Femur (tissue), 1 donor: ENCODE measurements at places on chromosomes 11 and 22.

DNA sequence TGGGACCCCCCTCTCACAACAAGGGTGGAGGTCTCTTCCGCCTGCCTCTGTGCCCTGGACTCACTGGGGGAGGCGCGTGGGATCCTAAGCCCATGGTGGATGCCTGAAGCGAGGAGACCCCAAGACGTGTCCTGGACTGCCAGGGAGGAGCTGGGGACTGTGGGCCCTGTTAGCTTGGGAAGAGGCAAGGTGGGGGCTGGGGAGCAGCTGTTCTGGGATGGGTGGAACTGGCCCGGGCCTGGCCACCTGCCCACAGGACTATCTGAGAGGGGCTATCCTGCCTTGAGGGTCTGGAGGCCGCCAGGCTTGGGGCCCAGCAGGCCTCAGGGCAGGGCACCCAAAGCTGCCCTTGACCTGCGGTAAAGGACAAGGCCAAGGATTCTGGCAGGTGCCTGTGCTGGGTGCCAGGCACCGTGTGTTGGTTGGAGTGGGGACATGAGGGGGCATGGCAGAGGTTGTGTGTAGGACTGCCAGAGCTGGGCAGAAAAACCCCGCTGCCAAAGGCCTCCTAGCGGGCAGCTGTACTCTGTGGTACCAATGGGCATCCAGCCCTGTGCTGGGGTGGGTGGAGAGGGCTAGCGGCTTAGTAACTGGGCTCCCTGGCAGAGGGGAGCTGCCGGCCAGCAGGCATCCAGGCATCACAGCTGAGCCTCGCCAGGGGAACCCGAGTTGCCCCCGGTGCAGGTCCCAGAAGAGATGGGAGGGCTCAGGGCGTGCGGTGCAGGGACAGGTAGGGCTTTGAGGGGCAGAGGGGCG, 670 bp downstream of the LSP1 start:
- no peak for DNase-seq

- peak; percentile 13 for DNase-seq
Observed at GRCh38 chr11:120134106-120134930, 3.6 kb downstream of the TRIM29 start.

DNA sequence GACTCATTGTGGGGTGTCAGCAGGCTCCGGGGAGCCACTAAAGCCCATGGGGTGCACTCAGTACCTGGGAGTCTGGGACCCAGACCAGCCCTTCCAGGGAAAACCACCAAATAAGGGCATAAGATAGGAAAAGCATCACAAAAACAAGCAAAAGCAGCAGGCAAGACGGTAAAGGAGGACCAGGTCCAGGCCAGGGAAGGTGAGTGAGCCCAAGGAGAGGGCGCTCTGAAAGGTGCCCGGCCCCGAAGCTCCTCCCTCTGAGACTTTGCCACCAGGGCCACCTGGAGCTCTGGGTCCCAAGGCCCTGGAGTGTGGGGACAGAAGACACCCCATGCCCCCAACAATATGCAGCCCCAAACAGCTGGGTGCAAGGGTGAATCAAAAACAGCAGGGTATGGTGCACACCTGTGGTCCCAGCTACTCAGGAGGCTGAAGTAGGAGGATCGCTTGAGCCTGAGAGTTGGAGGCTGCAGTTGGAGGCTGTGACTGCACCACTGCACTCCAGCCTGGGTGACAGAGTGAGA, 5.2 kb upstream of the IL17REL start:
- no peak for DNase-seq

- peak; percentile 60 for DNase-seq
Observed at GRCh38 chr11:111736181-111736590, 30.0 kb downstream of the PPP2R1B start.

DNA sequence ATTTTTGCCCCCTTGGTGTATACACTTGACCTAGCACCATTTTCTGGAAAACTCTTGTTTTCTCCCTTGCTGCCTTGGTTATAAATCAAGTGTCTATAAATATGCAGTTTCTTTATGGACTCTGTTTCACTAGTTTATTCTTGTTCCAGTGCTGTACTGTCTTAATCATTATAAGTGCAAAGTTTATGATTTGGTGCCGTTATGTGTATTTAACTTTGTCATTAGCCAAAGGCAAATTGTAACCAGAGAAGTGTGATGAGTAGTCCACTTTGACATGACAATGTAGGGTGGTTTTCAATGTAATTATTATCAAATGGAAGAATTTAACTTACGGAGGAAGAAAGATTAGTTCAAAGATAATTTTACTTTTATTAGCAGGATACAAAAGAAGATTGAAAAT, 40.3 kb downstream of the SPECC1L start:
- DNase-seq: no peak

DNA sequence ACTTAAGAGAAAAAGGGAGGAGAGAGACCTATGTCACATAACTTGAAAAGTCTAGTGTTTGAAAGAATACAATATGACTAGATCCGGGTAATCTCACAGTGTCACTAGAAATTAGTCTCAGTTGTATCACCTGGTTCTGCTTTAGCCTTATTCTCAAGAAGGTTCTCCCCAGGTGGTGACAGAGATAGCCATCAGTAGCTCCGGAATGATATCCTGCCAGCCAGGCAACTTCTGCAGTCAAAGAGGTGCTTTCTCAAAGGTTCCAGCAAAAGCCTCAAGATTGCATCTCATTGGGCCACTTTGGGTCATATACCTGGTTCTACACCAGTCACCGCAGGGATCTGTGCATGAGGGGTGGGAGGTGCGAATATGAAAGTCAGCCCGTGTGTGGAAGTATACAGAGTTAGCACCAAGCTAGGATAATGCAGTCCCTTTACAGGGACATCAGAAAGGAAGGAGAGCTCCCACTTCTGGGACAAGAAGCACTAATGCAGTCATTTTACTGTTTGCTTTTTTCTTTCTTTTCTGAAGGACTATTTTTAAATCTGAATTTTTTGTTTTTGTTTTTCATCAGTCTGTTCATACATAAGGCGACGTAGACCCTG, 61.1 kb downstream of the CYB5R2 start:
- DNase-seq: no peak

- no peak for DNase-seq
Observed at GRCh38 chr11:114265122-114265878, 30.9 kb upstream of the NNMT start.
